ENCODE measurements at places on chromosomes 5 and 9. TPM values are rescaled to one million over a fixed set of nuclear protein-coding genes. Genes with fewer than 3 reads are reported as not detected.

- no peak for DNase-seq
Observed at GRCh38 chr9:137149942-137150616, 11.1 kb downstream of the GRIN1 start.

DNA sequence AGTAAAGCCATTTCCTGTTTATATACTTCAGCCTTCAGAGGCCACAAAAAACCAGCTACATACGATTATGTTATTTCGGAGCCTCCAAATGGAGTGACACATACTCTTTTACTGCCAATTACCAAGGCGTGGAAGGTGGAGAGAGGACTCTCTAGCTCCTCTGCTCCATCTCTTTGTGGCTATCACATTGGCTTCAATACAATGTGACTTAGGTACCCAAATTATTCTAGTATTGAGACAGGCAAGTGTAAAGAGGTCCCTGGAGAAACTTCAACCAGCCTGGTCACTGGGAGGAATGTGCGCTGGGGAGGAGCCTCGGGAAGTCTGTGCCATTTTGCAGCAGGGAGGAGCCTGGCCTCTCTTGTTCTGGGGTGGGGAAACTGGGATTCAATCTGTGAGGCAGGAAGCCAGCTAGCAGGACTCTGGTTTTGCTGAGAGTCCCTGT lies 85.8 kb upstream of the TAS2R1 start:
- DNase-seq = peak; percentile 14

DNA sequence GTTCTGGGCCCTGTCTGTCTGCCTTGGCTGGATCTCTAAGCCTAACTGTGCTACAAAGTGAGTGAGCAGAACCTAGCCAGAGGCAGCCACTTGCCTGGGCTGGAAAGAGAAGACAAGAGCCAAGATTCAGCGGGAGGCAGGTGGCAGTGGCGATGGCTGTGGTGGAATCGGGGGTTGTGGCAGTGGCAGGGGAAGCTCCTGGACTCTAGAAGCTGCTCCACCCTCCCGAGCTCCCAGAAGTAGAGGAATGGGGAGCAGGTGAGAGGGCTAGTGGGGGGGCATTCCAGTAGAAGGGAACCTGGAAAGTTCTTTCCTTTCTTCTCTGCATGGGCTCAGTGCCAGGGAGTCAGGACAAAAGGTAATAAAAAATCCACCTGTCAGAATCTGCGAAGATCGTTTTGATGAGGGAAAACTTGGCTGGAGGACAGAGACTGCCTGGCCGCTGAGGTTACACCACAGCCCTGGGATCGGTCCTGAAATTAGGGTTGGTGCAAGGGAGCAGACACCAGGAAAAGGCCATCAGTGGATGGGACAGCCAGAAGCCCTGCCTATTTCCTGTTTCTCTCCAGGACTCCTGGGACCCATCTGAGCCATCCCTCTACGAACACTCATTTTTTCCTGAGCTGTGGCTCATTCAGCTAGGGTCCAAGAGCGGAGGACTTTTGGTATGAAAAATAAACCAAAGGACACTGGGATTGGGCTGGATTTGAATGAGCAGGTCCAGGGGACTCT lies 1.6 kb downstream of the CRAT start:
- peak; percentile 60 for DNase-seq

GRCh38 chr5:9430306-9430705 lies 115.6 kb downstream of the SEMA5A start:
- no peak for DNase-seq

- no peak for DNase-seq
Observed at GRCh38 chr5:122615146-122615545, 159.7 kb upstream of the SNX2 start.

DNA sequence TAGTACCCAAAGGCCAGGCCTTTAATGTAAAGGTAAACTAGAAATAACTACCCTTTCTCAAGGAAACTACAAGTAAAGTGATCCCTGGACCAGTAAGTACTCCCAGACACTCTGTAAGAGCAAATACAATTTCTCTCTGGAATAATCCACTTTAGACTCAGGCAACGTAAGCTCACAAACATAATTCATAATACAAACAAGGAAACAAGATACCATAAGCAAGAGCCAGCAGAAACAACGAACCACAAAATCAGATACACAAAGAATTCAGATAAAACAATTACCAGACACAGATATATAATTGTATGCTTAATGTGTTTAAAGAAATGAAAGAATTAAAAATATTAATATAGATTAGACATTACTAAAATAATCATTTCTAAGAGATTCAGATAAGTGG lies 12.1 kb downstream of the ERAP1 start:
- DNase-seq = no peak

GRCh38 chr5:52065182-52065581 lies 681.9 kb downstream of the ISL1 start:
- DNase-seq = no peak

DNA sequence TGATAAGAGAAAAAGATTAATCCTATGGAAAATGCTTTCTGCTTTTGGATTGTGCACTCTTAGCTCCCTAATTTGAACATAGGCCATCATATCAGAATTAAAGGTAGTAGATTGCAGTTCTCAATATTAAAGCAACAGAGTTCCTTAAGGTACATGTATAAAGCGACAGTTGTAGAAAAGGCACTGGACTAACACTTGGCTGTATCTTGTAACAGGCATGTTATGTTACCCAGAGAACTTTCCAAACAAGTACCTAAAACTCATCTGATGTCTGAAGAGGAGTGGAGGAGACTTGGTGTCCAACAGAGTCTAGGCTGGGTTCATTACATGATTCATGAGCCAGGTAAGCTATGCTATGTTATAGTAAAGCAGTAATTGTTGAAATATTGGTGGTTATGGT lies 3.3 kb upstream of the SECISBP2 start:
- no peak for DNase-seq

- DNase-seq = no peak
Observed at GRCh38 chr9:112755675-112756074, 5.1 kb downstream of the SNX30 start.

DNA sequence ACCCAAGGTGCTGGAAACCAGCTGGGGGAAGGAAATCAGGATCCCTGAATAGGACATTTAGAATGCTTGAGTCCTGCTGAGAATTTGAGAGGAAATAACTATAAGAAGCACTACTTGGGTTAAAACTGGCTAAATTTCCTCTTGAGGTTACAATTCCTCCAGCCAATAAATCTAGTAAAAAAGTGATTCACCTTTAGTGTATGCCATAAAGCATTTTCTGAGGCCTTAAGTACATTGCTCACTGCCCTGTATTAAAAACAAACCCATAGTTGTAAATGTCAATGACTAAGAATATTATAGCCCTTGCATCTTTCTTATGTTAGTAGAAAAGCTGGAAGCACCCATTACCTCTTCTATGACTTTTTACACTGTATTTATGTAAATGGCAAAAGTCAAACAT lies 634.7 kb upstream of the ARRDC3 start:
- no peak for DNase-seq

DNA sequence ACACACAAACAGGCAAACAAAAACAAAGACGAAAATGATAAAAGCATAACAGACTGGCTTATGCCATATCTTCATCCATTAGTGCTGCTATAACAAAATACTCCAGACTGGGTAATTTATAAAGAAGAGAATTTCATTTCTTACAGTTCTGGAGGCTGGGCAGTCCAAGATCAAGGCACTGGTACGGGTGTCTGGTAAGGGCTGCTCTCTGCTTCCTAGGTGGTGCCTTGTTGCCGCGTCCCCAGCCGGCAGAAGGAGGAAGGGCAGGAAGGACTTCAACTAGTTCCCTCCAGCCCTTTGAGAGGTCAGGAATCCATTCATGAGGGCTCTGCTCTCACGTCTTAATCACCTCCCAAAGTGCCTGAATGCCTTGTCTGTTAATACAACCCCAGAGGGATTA lies 122.6 kb downstream of the BOD1 start:
- DNase-seq = no peak

DNA sequence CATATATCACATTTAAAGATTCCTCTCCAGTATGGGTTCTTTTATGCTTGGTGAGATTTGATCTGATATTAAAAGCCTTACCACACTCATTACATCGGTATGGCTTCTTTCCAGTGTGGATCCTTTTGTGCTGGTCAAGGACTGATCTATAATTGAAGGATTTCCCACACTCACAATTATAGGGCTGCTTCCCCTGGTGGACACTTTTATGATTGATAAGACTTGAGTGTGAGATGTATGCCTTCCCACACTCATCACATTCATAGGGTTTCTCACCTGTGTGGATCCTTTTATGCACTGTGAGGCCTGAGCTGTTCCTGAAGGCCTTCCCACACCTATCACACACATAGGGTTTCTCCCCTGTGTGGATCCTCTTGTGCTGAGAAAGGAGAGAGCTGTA lies 12.2 kb downstream of the ZFP62 start:
- DNase-seq = no peak

Gene COL23A1
- total RNA-seq = 8.7 TPM

Gene CARD9
- total RNA-seq = 7.0 TPM

Gene AFAP1L1
- total RNA-seq = 14.8 TPM

Gene ZNF189
- total RNA-seq = 22.9 TPM

Gene ARSI
- total RNA-seq = 0.57 TPM

All from kidney (tissue), 22 donors.